Activated T-cell treated with anti-CD3 and anti-CD28 coated beads for 4 hours (primary cell): ENCODE measurements at places on chromosomes 12 and 14.

DNA sequence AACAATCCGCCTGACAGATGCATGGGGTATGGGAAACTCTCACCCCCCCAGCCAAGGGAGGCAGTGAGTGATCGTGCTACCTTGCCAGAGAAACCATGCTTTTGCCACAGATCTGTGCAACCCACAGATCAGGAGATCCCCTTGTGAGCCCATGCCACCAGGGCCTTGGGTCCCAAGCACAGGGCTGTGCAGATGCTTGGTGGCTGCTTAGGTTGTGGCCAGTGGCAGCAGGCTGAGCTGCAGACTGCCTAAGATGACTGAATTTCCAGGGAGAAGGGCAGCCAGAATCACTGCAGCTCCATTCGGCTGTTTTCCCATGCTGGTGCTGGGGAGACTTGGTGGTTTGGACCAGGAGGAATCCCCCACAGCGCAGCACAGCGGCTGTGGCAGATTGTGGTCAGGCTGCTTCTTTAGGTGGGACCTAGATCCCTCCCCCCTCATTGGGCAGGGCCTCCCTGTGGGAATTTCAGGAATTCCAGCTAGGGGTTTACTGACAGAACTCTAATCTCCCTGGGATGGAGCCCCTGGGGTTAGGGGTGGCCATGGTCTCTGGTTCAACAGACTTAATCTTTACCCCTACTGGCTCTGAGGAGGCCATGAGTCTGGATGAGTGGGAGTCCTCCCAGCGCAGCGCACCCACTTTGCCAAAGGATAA lies 264.6 kb upstream of the DAAM1 start:
- no peak for DNase-seq

DNA sequence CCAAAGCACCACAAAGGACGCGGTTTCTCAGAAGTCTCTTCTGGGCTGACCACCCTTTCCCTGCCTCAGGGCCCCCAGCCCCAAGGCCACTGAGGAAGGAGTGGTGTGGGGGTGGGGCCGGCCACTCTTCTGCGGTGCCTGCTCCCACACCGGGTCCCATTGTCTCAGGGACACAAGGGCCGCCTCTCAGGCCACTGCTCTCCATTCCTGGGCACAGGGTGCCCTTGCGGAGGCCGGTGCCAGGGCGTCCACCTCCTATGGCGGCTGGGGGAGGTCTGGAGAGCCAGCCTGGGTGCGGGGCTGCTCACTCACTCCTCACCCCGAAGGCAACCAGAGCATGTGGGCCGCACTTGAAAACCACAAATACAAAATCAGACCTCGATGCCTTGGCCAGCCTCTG lies 44.1 kb downstream of the PRIMA1 start:
- no peak for DNase-seq

DNA sequence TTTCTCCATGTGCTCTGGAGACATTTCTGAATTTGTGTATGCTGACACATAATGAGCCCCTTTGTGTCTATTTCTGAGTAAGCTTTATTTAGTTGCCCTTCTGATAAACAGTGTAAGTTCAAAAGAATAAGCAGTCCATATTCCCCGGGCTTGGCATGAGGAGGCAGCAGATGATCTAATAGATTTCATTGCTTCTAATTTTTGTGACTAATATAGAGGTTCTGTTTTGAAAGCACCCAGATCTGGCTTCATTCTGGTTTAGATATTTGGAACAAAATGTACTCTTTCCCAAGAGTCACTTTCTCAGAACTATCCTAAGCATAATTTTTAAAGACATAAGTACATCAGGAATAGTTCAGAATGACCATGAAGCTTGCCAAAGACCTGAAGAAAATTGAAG lies 290.9 kb downstream of the BTG1 start:
- DNase-seq, result no peak

- no peak for DNase-seq
Observed at GRCh38 chr12:49331380-49332222, 5.4 kb downstream of the C1QL4 start.

DNA sequence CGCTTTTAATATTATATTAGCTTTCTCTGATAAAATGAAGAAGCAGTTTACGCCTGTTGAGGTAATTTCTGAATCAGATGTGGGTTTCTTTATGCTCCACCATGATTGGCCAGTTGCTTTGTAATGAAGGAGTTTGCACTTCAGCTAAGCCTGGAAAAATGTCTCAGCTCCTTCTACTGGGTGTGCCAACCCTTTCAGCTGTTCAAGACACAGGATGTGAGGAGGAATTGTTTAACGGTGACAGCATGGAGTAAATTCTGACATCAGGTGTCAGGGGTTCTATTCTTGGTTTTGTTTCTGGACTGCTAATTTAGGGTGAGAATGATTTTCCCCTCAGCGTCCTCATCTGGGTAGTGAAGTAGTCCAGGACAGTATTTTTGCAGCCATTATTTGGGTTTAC lies 43.5 kb downstream of the FLRT2 start:
- no peak for DNase-seq
